ENCODE measurements at places on chromosomes 12 and 14.

DNA sequence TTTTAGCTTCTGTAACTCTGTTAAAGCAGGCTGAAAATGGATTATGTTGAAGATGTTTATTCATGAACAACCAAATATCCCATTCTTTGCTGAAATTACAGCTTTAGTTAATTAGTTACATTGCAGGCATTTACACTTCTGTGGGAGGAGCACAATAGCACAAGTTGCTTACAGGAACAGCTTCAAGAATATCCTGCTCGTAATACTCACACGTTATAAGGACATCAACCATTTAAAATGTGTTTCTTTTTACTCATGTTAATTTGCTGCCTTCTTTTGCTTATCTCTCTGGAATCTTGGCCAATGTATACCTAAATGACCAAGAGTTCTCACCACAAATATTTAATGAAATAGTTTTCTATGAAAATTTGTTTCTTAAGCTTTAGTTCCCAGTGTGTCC lies 305.2 kb upstream of the SYT1 start:
- DNase-seq = no peak

DNA sequence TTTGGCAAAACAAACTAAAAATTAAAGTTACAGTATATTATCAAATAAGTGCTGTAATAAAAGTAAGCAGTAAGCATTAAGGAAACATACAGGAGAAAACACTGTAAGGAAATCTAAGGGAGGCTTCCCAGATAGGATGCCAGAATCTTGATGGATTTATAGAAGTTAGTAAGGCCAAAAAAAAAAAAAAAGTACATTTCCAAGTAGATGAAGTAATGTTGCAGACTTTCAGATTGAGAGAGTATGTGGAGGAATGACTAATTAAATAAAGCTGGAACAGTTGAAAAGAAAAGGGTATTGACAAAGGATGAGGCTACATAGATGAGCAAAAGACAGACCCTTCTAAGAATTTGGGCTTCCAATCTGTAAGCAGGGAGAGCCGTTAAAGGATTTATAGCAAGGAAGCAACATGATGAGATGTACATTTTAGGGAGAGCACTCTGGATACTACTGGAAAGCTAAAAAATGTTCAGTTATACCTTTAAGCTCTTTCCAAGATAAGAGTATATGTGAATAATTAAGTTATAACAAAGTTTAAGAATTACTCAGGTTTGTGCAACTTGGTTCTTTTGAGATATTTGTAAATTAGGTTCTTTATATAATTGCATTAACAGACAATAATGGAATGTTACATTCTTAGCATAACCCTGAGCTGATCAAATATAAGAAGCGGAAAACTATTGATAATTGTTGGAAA lies 87.5 kb upstream of the MON2 start:
- DNase-seq = no peak

GRCh38 chr12:69608114-69608513 lies 2.6 kb downstream of the LRRC10 start:
- DNase-seq = no peak

DNA sequence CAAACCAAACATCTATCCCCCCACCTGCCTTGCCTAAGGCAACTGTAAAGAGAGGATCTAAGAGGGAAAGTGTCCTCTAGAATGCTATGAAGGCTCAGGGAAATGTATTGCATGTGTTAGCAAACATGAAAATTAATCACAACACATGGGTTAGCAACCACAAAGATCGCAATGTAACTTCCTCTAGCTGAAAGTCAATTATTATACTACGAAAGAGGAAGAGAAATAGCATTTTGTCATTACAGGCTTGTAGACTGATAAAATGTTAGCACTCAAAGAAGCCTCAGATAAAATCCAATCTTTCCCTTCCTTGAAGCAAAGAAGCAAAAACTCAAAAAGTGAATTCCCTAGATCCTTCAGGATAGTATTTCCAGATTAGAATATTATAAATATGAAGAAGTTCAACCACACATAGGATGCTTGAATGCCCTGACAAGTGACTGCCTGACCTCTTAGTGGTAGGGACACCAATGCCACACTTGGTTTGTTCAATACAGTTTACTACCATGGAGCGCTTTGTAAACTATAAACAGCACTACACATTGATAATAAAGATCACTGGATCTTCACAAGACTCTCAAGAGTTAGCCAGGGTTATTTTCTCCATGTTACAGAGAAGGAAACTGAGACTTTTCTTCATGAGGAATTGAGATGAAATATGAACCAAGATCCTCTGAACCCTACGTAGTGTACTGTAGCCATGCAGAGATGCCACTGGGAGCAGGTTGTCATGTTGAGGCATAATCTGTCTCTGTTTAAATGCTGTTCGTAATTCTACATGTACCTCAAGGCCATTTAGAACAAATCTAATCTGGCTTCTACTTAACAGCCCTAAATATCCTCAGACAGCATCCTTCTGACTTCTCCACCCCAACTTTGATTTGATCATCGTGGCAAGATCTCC lies 100.7 kb downstream of the ITPR2 start:
- DNase-seq = no peak

- no peak for DNase-seq
These were observed 73.4 kb upstream of the ATP2B1 start for GRCh38 chr12:89781946-89782550.

GRCh38 chr12:5210179-5210922 lies 166.7 kb downstream of the KCNA5 start:
- no peak for DNase-seq

GRCh38 chr12:113098441-113099028 lies 37.0 kb downstream of the RASAL1 start:
- peak; percentile 75 for DNase-seq

DNA sequence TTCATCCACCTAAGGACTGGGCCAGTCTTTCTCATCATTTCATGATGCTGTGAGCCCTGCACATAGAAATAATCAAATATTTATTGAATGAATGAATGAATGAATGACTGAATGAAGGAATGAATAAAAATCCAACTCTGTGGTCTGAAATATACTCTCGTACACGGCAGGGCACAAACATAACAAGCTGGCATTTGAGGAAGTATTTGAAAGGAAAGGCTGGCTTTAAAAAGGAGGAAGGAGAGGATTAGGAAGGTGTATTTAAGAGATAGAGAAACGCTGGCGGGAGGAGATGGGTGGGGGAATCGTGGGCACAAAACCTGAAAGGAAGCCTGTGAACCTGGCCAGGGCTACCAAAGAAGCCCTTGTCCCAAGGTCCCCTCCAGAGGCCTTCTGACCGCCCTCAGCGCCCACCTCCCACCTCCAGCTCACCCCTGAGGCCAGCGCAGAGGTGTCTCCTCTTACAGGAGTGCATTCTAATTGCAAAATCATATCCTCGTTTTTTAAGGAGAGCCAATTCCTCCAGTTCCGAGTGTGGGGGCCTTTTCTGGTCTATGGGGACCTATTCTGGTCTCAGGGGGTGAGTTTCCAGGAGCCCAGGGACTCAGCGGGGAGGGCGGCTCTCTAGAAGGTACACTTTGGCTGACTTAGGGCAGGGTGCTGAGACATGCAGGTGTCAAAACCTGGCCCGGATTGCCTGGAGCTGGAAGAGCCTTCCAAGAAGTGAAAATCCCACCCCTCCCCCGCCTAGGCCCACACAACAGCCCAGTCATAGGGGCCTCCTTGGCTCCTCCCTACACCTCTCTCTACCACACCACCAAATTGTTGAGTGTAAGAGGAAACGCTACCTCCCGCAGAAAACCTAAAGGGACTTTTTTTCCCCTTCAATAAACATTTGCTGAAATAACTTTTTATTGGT lies 8.7 kb upstream of the JDP2 start:
- DNase-seq = peak; percentile 59

DNA sequence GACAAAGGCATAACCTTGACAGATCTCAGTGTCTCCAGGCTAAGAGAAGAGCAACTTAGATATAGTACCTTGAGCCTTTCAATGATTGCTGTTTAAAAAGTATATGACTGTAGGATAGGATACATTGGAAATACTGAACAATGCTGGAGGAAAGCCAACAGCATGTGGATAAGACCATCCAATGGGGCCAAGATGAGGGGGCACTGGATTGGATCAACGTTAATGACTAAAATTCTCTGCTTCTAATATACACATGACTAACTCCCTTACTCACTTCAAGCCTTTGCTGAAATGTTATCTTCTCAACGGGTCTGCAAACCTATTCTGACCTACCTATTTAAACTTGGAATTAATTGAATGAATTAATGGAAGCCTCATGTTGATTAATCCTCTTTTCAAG lies 354.9 kb downstream of the RAD51B start:
- DNase-seq = no peak

GRCh38 chr12:32586390-32586789 lies 92.7 kb upstream of the DNM1L start:
- no peak for DNase-seq

- DNase-seq = no peak
These were observed 246.2 kb downstream of the SEC23A start for GRCh38 chr14:38856798-38857197.

DNA sequence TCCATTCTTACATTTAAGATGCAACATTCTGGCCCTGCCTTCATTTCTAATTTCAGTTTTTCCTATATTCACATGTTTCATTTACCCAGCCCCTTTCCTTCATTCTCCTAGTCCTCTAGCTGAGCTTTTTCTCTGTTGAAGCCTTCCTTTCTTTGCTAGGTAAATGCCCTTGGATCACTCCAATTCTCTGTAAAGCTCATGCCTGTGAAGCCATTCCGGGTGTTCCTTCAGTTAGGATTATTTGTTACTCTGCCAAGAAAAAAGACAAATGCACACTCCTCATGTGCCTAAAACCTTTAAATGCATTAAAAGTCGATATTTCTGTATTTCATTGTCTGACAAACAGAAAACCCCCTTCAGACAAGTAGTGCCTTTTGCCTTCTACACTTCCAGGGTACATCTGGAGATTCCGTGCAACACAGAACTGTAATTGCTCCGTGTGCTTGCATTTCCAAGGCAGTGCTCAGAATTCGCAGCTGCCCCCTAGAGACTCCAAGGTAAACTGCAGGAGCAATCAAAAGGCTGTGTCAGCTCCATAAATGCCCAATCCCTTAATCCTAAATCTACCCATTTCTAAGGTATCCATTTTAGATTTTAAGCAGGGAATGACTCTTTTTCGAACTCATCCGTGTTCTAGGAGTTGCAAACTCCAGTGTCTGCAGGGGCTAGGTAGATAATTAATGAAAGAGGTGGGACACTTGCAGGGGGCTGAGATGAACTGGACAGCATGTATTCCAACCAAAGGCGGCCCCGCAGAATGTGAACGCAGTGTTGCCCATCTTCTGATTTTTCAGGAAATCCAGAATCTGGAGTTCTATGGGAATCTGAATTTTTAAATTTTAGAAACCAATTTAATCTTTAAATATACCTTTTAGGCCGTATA lies 320.2 kb downstream of the GRIN2B start:
- peak; percentile 10 for DNase-seq

DNA sequence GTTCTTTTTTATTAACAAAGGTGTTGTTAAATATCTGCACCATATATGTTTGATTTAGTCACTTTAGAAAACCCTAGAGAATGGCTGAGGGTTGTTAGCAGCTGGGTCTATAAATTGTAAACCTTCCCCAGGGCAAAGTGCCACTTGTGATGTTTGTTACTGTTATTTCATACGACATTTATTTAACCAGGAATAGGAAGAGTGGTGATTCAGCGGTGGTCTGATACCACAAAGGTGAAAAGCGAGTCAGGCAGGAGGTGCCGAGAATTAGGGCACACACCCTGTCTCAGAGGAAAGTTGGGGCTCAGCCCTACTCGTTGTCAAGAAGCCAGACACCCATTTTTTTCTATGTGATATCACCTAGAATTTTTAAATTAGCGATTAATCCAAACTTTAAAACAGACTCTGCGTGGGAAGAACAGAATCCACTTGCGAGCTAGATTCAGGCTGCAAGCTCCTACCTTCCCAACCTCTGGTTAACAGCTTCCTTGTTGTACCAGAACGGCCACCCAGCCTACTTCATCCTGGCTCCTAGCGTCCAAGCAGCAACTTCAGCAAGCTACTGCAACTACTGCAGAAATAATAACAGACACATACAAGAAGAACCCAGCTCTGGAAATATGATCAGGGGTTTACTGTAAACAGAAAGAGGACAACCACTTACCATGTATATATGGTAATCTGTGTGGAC lies 126.7 kb downstream of the TMEM132D start:
- no peak for DNase-seq

DNA sequence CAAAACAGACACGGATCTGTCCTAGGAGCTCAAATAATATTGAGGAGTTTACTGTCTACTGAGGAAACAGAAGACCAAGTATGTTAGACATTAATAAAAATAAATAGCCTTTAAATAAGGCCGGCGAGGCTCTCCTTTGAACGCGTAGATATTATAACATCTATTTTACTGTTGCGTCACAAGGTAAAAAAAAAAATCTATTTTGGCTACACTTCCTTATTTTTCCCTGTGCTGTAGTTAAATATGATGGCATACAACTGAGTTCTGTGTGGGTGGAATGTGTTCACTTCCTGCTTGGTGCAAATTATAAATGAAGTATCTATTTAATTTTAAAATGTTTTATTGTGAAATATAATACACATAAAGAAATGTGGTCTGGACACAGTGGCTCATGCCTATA lies 17.2 kb upstream of the RAD52 start:
- DNase-seq = no peak

DNA sequence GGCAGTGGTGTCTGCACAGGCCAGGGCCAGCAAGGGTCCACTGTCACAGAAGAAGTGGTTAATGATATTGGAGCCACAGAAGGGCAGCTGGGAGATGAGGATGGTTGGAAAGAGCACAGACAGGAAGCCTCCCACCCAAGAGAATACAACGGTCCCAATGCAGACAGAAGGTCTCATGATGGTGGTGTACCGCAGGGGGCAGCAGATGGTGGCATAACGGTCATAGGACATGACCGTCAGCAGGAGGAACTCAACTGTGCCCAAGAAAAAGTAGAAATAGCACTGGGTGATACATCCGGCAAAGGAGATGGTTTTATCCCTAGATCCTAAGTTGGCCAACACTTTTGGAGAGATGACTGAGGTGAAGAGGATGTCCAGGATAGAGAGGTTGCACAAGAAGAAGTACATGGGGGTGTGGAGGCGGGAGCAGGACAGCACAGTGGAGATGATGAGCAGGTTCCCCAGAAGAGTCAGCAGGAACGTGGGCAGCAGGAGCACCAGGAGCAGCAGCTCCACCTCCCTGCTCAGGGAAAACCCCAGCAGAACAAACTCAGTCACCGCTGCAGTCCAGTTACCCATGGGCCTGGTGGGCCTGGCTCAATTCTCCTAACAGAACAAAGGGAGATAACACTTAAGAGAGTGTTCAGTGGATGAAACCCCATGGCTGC lies 9.8 kb downstream of the OR6J1 start:
- no peak for DNase-seq

All from activated naive CD4-positive, alpha-beta T cell treated with anti-CD3 and anti-CD28 coated beads, Interleukin-2, amount 50 U/mL, for 16 hours (primary cell).